ENCODE measurements at places on chromosomes 4 and X.

DNA sequence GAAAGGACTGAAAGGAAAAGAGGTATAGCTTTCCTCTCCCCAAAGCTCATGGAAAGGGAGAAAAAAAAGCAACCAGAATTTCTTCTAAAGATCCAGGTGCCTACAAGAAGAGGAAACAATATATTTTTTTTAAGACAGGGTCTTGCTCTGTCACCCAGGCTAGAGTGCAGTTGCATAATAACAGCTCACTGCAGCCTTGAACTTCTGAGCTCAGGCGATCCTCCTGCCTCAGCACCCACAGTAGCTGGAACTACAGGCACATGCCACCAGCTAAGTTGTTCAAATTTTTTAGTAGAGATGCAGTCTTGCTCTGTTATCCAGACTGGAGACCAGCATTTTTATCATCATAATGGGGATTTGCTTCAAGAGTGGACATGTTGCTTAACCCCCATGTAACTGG is 30.5 kb upstream of the BBS12 start:
- DNase-seq: no peak

DNA sequence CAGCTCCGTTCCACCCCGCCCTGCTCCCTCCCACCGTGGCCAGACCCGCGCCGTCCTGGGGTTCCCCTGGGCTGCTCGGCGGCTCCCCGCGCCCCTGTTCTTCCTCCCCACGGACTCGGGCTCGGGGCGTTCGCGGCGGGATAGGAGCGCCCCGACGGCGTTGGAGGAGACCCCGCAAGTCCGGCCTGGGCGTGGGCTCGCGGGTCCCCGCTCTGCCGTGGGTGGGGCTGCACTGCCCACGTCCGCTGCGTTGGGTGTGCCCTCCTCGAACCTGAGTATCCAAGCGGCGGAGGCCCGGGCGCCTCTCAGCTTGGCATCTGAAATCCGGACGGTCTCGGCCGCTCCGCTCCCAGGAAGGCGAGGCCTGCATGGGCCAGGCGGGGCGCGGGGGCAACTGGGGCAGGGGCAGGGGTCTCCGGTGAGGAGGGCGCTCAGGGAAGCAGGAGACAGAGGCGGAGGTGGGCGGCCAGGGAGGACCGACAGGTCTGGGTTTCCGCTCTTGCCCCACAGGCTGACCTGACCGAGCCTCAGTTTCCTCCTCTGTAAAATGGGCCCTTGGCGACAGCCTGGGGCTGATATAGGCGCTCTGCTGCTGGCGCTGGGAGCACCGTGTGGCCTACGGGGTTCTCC is 12.0 kb upstream of the NAT8L start:
- DNase-seq: no peak

GRCh38 chr4:136369073-136369472 is 1163.2 kb downstream of the PCDH18 start:
- no peak for DNase-seq

DNA sequence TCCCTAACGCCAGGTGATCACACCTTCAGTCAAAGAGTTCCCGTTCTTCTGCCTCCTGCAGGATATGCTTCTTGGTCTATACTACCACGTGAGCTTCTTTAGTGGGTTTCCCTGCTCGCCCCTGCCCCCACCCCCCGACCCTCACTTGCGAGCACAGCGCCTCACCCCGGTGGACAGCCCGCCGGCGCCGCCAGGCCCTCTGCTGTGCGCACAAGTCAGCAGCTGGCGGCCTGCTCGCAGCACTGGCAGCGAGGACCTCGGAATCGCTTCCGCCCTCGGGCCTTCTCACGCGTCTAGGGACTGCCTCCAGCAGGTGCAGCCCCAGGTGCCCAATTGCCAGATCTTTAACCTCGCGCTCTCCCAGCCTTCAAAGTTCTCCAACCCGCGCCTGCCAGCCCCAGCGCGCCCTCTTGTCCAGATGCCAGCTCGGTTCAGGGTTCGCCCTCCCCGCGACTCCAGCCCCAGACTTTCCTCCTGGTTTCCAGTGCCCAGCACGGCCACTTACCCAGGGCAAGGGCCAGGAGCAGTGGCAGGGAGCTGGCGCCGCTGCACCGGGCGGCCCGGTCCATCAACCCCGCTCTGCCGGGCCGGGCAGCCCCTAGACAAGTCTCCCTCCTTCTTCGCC is 454 bp downstream of the BTC start:
- DNase-seq: peak; percentile 1

- DNase-seq: no peak
Observed at GRCh38 chr4:135065366-135065765, 863.8 kb upstream of the PABPC4L start.

DNA sequence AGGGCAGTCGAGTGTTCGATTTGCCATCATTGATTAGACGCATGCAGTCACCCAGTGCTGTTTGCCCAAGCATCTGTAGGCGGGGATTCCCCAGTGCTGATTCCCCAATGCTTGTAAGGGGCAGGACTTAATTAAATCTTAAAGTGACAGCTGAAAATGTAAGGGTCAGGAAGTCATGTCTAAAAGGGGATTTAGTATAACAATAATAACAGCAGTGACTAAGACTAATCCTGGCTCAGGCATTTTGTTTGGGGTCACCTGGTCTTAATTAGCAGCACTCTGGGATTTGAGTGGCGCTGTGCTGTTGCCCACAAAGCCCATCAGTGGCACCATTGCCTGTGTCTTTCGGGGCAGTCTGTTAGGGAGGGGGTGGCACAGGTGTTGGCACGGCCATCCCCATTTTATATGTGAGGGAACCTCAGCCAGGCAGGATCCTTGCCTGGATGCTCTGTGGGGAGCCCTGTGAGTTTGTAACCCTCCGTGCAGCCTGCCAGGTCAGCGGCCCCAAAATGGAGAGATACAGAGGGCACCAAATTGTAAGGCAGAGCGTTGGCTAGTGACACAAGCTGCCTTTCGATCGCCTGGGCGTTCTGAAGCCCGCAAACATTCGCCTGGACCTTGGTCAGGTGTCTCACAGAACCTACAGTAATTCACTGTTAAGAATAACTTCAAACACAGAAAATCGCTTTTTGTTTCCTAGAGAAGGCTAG is 146.7 kb downstream of the TBL1X start:
- no peak for DNase-seq

DNA sequence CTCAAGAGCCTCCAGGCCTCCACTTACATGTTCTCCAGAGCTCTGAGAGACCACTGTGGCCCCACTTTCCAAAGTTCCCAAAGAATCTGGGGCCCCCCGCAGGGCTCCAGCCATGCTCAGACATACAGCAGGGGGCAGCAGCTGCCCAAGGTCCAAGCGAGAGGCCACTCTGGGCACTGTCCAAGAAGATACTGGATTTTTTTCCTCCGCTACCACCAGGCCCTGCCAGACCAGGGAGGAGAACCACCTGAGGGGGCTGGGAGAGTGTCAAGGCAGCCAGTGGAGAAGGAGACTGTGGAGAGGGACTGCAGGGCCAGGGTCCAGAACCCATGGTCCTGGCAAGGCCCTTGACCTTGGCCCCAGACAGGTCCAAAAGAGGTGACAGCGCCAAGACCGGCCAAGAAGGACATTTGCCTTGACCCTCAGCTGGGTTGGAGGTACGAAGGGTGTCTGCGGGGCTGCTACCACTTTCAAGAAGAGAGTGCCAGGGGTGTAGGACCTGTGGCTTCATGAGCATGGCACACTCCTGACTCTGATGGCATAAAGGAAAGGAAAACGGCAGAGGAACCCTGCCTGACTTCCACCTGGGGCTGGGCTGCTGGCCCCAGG is 5.3 kb downstream of the EMD start:
- DNase-seq: no peak

DNA sequence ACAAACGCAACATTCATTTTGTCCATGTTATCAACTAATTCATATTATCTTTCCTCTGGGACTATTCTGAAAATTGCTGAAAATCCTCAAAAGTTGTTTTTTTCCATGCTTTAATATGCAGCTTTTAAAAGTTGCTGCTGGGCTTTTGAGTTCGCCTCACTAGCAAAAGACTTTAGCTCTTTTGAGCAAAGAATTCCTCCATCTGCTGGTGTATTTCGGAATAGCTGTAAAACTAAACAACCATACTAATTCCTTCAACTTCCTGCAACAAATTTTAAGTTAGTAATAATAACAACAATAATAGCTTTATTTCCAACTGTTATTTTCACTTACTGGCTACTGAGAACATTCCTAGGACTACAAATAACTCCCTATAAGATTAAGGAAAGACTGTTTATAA is 124.5 kb upstream of the PLAC1 start:
- DNase-seq: no peak

DNA sequence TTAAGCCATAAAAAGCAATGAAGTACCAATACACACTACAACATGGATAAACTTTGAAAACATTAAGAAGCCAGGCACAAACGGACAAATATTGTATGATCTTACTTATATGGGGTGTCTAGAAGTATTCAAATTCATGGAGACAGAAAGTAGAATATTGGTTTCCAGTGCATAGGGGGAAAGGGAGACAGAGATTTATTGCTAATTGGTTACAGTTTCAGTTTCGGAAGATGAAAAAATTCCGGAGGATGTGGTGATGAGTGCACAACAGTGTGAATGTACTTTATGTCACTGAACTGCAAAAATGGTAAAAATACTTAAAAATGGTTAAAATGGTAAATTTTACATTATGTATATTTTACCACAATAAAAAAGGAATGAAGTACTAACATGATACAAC is 5.1 kb upstream of the PRDX4 start:
- DNase-seq: no peak

DNA sequence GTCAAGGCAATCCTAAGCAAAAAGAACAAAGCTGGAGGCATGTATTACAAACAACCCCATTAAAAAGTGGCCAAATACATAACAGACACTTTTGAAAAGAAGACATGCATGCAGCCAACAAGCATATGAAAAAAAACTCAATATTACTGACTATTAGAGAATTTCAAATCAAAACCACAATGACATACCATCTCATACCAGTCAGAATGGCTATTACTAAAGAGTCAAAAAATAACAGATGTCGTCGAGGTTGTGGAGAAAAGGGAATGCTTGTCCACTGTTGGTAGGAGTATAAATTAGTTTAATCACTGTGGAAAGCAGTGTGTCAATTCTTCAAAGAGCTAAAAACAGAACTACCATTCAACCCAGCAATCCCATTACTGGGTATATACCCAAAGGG is 604.6 kb upstream of the GRIA3 start:
- DNase-seq: no peak

- no peak for DNase-seq
Observed at GRCh38 chr4:85509882-85510631, 35.1 kb downstream of the ARHGAP24 start.

DNA sequence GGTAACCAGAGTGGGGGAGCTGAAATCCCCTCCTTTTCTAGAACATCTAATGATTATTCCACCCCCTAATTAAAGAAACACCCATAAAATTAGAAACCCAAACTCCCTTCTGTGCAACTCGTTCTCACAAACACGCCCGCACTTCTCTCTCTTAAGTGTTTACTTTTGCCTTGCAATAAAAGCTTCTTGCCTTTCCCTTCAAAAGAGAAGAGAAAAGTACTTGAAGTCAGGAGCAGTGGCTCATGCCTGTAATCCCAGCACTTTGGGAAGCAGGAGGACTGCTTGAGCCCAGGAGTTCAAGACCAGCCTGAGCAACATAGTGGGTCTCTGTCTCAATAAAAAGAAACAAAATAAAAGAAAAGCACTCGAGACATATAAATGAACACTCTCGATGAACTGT is 3.6 kb upstream of the GPR173 start:
- DNase-seq: no peak

DNA sequence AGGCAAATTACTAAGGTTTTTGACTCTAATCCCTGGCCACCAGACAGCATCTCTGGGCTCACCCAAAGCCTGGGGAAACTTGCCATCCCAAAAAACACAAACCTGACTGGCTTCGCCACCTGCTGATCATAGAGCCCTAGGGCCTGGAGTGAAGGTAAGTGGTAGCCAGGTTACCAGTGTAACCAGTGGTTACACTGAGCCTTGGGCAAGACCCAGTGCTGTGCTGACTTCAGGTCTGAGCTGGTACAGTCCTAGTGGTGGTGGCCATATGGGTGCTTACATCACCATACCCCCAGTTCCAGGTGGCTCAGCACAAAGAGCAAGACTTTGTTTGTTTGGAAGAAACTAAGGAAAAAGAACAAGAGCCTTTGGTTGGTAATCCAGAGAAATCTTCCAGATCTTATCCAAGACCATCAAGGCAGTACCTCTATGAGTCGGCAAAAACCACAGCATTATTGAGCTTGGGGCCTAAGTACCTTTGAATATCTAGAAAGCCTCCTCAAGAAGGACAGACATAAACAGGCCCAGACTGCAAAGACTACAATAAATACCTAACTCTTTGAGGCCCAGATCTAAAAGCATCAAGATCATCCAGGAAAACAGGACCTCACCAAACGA is 13.7 kb downstream of the MED14 start:
- DNase-seq: no peak

Data from nucleus accumbens (tissue), 56 donors.